ENCODE measurements at places on chromosomes 11 and 22.

- DNase-seq = no peak
These were observed 24.3 kb upstream of the OR5B12 start for GRCh38 chr11:58466293-58466692.

GRCh38 chr11:20310596-20311394, 52.7 kb upstream of the HTATIP2 start:
- DNase-seq = no peak

- DNase-seq = no peak
These were observed 861 bp upstream of the ZNRF3 start for GRCh38 chr22:28882545-28882877.

DNA sequence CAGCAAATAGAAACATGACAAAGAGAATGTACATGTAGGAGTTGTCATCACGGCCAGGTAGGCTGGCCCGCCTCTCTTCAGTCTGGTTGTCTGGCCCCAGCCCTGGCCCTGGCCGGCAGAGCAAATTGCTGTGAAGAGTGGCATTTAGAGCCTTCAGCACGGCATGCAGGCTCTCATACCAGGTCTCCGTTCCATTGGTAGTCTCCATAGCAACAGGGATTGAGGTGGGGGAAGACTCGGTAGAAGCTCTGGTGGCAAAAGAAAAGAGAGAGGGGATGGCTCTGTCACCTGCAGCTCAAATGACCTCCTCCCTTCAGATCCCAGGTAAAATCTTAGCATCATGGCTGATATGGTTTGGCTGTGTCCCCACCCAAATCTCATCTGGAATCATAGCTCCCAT, 10.0 kb downstream of the KCNE3 start:
- peak; percentile 80 for DNase-seq

DNA sequence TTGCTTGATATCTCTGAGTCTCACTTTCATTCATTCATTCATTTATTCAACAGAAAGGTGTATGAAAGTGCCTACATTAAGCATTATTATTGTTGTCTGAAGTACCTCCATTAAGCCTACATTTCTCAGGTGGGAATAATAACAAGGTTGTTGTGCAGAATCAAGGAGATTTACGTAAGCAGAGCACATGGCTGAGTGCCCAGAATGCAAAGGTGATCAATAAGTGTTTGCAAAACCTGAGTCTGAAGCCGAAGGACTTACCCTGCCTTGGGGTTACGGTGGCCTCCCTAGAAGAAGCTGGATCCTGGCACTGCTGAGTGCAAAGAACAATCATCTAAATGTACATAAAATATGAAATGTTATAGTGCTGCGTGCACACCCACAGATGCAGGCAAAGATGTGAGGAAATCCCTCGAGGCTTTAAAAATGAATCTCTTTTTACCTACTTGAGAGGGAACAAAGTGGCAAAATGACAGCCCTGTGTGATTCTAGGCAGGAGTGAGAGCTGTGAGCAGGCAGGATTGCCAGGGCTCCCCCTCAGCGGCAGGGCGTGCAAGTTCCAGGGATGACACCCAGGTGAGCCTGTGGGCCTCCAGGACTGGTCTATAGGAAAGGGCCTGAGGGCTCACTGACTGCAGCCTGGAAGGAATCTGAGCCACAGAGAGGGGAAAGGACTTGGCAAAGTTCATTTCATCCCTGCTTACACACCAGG, 133.1 kb upstream of the TBCEL start:
- no peak for DNase-seq

DNA sequence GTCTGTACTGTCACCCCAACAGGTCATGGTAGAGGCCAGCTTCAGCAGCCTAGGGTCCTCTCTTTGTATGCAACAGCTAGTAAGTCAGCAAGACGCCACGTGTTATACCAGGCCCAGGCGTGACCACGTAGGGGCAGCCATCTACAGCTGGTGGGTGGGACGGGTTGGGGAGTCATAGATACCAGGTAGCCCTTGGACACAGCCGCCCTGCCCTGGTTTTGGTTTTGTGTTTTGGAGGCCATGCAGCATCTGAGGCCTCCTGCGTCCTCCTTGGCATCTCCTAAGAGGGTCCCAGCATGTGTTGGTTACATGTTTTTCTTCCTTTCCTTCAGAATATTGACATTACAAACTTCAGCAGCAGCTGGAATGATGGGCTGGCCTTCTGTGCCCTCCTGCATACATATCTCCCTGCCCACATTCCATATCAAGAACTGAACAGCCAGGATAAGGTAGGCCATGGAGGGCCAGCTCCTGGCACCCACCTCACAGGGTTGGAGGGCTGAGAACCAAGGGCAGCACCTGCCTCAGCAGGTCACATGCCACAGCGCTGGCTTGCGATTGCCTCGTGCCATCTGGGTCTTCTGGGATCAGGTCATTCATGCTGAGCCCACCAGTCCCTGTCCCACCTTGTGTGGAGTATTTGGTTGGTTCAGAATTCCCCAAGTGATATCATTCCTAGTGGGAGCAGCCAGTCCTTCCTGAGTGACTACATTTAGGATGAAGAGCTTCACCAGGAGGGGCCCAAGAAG, 16.0 kb upstream of the ADORA2A start:
- no peak for DNase-seq

DNA sequence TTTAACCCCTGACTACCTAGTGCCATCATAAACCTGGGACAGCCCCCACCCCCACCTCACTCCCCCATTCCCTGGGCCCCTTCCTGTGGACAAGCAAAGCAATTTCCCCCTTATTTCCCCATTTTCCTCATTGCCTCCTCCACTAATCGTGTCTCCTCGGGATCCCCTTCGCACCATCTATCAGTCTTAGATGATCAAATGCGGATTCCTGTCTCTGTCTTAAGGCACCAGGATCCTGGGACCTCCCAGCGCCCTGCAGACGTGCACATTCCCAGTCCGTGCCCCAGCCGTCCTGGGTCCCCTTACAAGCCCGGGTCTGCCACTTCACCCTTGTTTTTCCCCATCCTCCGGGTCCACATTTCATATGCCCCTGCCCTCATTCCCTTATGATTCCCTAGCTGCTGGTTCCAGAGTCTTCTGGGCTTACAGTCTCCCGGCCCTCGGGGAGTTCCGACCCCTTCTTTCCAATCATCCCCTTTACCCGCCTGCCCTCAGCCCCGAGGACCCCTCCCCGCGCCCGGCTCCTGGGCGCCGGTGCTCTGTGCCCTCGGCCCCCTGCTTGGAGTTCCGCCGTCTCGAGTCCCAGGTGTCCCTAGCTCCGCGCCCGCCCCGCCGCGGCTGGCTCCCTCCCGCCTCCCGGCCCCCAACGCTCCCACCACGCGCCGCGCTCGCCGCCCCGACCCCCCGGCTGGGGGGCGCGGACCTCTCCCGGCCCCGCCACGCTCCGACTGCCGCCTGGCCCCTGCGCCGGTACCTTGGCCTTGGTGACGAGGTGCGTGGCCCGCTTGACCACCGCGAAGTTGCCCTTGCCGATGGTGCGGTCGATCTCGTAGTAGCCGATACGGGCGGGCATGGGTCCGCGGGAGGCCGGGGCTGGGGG, 599 bp downstream of the SIK3 start:
- no peak for DNase-seq

DNA sequence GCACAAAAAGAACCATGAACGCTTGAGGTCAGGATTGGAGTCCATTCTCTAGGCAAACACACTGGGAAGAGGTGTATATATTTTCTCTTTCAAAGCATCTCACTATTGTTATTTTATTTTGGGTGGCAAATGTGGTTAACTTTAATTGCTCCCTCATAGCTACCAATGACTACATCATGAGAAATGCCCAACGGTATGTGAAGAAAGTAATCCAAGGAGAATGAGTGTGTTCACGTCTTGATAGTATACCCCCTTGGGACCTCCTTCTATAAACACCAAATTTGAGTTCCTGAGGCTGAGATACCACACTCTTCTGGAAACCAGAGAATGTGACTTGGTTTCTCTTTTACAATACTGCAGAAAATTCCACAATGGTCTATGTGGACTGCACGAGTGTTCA, 15.8 kb downstream of the OR8D1 start:
- no peak for DNase-seq

GRCh38 chr11:111982541-111983186, 42.5 kb upstream of the DLAT start:
- DNase-seq = no peak

DNA sequence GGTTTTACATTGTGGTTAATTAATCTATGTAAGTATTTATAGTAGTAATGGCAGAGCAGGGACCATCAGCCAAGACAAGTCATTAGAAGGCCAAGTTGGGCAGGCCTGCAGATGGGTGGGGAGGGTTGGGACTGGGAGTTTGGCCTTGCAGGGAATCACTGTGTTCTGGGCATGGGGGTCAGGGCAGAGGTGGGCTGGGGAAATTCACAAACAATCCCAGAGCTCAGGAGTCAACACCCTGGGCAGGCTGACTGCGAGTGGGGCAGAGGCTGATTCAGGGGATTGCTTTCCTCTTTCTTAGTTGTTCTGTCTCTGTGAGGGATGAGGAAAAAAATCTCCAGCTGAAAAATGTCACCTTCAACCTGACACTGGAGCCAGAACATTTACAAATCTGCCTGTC, 322.5 kb downstream of the NTM start:
- DNase-seq = peak; percentile 70

DNA sequence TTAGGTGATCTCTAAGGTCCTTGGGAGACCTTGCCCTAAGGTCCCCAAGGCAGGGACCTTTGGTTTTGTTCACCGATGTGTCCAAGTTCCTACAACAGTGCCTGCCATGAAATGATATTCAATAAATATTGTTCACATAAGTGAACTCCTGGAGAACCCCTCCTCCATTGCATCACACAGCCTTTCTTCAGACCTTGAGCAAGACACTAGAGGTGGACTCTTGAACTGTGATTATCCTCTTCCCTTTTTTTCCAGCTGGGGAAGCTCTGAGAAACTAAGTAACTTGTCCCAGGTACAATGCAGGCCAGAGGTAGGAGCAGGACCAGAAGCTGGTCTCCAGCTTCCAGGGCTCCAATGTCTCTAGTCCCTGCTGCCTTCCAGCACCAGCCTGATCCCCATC, 76.6 kb upstream of the LMO1 start:
- DNase-seq = no peak

GRCh38 chr11:45724153-45724552, 58.7 kb upstream of the CHST1 start:
- DNase-seq = no peak

DNA sequence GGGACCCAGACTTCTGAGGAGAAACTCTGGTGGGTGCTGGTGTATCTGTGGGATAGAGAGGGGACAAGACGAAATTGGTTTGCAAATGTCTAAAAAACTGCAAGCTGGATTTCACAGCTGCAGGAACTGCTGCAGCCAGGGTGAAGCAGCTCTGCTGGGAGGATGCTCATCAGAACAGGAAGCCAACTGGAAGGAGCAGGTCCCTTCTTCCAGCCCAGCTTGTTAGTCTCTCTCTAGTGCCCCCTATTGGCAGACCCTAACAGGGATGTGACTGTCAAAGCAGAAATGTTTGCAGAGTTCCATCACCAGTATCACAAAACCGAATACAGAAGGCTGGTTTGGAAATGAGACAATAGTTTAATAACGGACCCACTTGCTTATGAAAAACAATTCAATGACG, 74.8 kb upstream of the SLC22A12 start:
- DNase-seq = no peak

- no peak for DNase-seq
These were observed 28.3 kb downstream of the OSBPL5 start for GRCh38 chr11:3136546-3137455.

DNA sequence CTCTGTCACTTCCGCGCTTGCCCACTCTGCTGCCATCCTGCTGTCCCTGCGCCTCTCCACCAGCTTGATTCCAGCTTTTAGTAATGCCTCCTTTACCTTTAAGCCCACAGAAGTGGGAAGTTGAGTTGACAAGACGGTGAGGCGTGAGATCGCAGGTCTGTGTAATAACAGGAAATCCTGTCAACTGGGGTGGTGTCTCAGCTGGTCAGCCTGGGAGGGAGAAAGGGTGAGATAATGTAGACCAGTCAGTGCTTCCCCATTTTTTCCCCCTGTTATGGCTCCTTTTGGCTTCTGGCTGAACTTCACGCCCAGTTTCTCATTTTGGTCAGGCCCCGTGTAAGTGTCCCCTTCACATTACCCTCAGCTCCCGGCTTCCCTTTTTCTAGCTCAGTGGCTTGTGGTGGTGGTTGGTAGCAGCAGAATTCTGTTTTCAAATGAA, 98.9 kb downstream of the TRAF6 start:
- DNase-seq = no peak

GRCh38 chr11:125068368-125068767, 5.3 kb downstream of the SLC37A2 start:
- no peak for DNase-seq

GRCh38 chr11:111448414-111448813, 63.8 kb downstream of the BTG4 start:
- no peak for DNase-seq

- no peak for DNase-seq
These were observed 539.6 kb upstream of the LRRC4C start for GRCh38 chr11:41999066-41999465.

GRCh38 chr22:37415210-37415609, 12.1 kb downstream of the ELFN2 start:
- DNase-seq = no peak

- DNase-seq = no peak
These were observed 65.2 kb downstream of the PICALM start for GRCh38 chr11:86003654-86004053.

GRCh38 chr11:118010738-118011461, 24.7 kb downstream of the IL10RA start:
- DNase-seq = peak; percentile 84

GRCh38 chr22:39617342-39617741, 46.8 kb downstream of the CACNA1I start:
- no peak for DNase-seq

DNA sequence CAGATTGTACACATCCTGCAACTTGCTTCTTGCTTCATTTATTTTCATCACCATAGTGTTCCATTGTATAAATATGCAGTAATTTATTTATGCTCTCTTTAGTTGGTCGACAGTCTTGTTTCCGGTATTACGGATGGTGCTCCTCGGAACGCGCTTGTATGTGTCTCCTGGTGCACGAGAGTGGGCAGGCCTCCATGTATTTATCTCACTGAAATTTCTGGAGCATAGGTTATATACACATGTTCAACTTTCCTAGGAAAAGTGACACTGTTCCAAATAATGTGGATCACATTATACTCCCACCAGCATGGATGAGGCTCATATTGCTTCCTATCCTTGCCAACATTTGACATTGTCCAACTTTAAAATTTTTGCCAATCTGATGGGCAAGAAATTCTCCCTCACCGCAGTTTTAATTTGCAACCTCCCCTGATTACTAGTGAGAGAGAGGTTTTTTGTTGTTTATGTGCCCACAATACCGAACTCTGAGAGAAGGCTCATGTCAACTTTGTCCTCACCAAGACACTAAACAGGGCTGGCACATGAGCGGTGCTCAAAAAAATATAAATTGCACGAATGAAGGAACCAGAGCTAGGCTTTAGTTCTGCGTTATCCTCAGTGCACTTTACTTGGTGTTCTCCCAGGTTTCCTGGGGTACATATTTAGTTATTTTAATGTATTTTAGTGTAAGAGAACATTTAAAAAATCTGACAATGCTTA, 3.8 kb downstream of the CSNK2A3 start:
- no peak for DNase-seq

GRCh38 chr11:60927600-60927999, 3.3 kb downstream of the TMEM132A start:
- DNase-seq = no peak

DNA sequence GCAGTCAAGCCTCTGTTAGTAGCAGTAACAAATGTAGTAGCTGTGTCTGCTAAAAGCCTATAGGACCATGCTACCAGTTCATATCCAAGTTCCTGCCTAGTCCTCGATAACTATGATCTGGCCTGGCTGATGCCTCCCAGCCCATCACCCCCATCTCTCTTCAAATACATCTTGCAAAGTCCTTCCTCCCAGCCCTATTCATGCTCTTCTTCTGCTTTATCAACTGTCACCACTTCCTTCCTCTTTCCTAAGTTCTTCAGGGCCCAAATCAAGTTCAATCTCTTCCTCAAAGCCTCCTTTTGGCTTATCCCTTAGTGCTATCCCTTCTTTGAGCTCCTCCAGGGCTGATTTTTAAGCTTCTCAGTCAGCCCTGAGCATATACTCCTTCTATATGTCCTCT, 150.9 kb upstream of the THY1 start:
- no peak for DNase-seq
